ENCODE measurements at places on chromosomes 2 and 18. TPM values are rescaled to one million over a fixed set of nuclear protein-coding genes. Genes with fewer than 3 reads are reported as not detected.

C2orf92 gene
- total RNA-seq = 8.6 TPM

RAB17 gene
- total RNA-seq = 1.2 TPM

GDF7 gene
- not detected for total RNA-seq

IMPACT gene
- 34.9 TPM for total RNA-seq

TMEM247 gene
- total RNA-seq = not detected

KCNE4 gene
- total RNA-seq = 8.5 TPM

CXCR1 gene
- total RNA-seq = not detected

SPATA3 gene
- not detected for total RNA-seq

HOXD11 gene
- not detected for total RNA-seq

SDC1 gene
- 27.5 TPM for total RNA-seq

SFT2D3 gene
- 8.8 TPM for total RNA-seq

TOGARAM2 gene
- total RNA-seq = 3.5 TPM

IL37 gene
- total RNA-seq = not detected

COLEC11 gene
- total RNA-seq = 1.1 TPM

DNAJC5G gene
- not detected for total RNA-seq
